ENCODE measurements at places on chromosomes 7 and 10. TPM values are rescaled to one million over a fixed set of nuclear protein-coding genes. Genes with fewer than 3 reads are reported as not detected.

GNG11 gene
- polyA plus RNA-seq, result 40.2 TPM

TMEM26 gene
- polyA plus RNA-seq, result 7.4 TPM

SSMEM1 gene
- not detected for polyA plus RNA-seq

EVX1 gene
- not detected for polyA plus RNA-seq

HKDC1 gene
- polyA plus RNA-seq, result 1.1 TPM

CASP7 gene
- 55.1 TPM for polyA plus RNA-seq

PCLO gene
- polyA plus RNA-seq, result 5.2 TPM

NPS gene
- polyA plus RNA-seq, result not detected

SFTPA1 gene
- polyA plus RNA-seq, result 23.9 TPM

RRP12 gene
- 24.8 TPM for polyA plus RNA-seq

GRCh38 chr10:53403688-53404087, 631.1 kb upstream of the MBL2 start:
- DNase-seq, result no peak

DNA sequence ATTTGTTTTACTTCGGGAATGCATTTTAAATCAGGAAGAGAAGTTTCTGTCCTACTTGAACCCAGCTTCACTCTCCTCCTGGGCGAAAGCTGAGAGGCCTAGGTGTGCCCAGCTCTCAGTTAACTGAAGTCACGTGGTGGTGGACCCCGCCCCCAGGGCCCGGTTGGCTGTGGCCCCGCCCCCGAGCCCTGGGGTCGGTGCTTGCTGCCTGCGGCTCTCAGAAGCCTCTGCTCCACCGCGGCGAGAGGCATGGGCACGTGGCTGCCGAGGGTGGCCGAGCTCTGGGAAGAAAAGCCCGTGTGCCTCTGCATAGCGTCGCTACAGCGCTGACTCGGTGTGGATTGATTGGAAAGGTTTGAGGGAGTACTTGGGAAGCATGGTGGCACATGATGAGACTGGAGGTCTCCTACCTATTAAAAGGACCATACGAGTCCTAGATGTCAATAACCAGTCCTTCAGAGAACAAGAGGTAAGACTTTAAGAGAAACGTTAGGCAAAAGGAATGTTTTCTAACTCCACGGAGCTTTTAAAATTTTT, 34.1 kb downstream of the NET1 start:
- DNase-seq, result peak; percentile 86

DNA sequence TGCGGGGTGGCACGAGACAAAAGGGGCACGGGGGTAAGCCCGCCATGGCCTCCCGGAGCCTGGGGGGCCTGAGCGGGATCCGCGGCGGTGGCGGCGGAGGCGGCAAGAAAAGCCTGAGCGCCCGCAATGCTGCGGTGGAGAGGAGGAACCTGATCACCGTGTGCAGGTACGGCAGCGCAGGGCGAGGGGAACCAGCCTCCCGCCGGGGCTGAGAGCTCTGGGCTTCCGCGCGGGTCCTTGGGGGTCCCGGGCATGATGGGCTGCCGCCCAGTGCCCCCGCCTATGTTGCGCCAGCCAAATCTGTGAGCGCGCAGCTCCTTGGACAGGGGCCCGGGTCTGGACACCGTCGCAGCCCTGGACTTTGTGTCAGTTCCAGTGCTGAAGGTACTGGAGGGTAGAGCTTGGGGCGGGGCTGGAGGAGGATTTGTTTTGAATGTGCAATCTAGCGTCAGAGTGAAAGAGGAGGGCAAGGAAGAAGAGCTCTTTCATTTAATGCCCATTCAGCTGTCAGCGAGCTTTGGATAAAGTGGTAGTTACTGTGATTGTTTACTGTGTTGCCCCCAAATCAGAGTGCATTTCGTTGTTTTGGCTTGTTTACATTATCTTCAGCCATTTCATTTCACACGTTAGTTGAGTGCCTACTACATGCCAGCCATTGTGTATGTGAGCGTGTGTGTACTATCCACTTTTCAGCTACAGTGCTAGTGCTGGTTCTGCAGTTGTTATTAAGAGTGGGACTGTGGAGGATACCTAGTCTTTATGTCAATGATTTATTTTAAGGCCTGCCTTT, 777 bp downstream of the RUNDC3B start:
- DNase-seq, result no peak

GRCh38 chr7:120996333-120996987, 7.9 kb downstream of the CPED1 start:
- DNase-seq, result no peak

GRCh38 chr7:157211690-157212089, 73.0 kb downstream of the UBE3C start:
- DNase-seq, result no peak

- DNase-seq, result peak; percentile 81
These were observed 770.8 kb downstream of the ANKRD7 start for GRCh38 chr7:118995350-118995749.

GRCh38 chr10:78474743-78475142, 441.1 kb downstream of the RPS24 start:
- DNase-seq, result no peak

- DNase-seq, result no peak
These were observed 513.0 kb downstream of the INHBA start for GRCh38 chr7:41189866-41190265.

- no peak for DNase-seq
These were observed 9.5 kb upstream of the TAS2R60 start for GRCh38 chr7:143433759-143434158.

DNA sequence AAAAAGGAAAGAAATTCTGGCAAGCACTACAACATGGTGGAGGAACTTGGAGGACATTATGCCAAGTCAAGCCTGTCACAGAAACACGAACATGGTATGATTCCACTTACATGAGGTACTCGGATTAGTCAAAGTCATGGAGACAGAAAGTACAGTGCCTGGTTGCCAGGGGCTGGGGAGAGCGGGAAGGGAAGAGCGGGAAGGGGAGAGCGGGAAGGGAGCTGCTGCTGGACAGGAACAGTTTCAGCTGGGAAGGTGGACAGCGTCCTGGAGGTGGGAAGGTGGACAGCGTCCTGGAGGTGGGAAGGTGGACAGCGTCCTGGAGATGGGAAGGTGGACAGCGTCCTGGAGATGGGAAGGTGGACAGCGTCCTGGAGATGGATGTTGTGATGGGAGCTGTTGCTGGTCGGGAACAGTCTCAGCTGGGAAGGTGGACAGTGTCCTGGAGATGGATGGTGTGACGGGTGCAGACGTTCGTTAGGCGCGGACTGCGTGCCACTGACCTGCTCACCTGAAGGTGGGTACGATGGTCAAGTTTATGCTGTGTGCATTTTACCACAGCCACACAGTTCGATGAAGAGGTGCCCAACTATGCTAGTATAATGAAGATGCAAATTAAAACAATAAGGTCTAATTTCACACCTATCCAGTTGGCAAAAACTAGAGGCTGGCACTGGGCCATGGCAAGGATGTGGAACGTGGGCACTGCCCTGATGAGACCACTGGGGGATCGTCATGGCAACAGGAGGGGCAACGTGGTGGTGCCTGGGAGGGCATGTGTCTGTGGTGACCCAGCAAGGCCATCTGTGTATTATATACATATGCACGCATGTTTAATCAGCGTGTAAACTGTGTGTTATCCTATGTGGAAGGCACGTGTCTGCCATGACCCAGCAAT, 103.8 kb downstream of the NKX6-2 start:
- DNase-seq, result no peak

DNA sequence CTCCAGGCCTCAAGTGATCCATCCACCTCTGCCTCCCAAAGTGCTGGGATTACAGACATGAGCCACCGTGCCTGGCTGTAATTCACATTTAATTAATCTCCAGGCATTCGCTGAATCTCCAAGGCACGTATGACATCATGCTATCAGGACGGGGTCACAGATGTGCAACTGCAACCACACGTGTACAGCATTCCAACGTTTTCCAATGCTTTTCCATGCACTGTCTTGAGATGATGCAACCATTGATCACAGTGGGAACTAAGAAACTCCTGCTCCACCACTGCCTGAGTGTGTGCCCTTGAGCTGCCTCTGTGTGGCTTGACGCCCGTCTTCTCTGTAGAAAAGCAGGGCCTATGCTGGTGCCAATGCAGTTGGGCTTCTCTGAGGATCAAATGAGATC, 119.8 kb upstream of the LYZL2 start:
- DNase-seq, result no peak

DNA sequence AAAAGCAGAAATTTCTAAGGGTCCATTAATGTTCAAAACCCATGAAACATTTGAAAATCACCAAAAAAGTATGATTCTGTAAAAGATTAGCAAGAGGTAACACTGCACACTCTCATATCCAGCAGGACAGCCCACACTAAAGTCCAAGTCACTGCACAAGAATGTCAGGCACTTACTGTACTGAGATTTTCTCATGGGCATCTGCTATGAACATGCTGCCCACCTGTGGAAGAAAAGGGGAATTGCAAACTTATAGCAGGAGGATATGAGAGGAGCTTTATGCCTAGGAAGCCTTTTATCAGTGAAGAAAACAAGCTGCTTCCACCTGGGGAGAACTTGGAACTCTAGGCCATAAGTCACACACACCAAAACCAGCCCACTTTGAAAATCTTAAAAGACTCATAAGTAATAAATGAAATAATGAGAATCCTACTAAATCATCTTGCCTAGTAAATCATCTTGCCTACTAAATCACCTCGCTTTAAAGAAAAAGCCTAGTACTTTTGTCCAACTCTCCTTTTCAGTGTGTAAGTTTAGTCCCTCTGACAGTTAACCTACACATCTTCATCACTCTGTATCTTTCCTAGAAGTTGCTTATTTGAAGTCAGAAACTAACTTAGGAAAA, 46.1 kb downstream of the ARMH3 start:
- DNase-seq, result peak; percentile 48

- no peak for DNase-seq
These were observed 97.4 kb upstream of the BMPER start for GRCh38 chr7:33807779-33808482.

GRCh38 chr7:72919256-72919775, 5.6 kb upstream of the POM121 start:
- no peak for DNase-seq

- DNase-seq, result no peak
These were observed 225.4 kb upstream of the IMMP2L start for GRCh38 chr7:111787741-111788140.

DNA sequence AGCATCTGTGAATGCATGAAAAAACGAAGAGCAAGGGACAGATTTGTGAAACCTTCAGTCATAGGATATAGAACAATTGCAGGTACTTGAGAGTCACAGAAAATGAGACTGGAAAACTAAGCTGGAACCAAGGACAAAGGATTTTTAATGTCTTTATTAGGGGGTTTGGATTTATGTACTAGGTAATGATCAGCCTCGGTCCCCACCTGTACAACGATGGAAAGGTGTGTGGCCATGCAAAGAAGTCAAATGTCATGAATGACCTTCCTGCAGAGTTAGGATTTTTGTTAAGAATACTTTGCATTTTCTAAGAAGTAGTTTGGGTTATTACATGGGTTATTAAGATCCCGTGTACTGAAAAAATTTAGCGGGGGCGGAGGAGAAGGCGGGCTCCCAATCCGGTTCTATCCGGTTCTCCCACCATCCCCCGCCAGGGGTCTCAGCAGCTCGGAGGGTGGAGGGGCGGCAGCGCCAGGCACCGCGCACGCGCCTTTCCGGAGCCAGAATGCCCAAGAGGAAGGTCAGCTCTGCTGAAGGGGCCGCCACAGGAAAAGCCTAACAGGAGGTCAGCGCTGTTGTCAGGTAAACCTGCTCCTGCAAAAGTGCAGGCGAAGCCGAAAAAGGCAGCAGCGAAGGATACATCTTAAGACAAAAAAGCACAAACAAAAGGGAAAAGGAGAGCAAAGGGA, 327.5 kb upstream of the PLXDC2 start:
- no peak for DNase-seq
